GM12864 (cell line): ENCODE measurements at places on chromosomes 5 and 9.

GRCh38 chr5:76497986-76498717 is 95.1 kb downstream of the IQGAP2 start:
- no peak for DNase-seq

DNA sequence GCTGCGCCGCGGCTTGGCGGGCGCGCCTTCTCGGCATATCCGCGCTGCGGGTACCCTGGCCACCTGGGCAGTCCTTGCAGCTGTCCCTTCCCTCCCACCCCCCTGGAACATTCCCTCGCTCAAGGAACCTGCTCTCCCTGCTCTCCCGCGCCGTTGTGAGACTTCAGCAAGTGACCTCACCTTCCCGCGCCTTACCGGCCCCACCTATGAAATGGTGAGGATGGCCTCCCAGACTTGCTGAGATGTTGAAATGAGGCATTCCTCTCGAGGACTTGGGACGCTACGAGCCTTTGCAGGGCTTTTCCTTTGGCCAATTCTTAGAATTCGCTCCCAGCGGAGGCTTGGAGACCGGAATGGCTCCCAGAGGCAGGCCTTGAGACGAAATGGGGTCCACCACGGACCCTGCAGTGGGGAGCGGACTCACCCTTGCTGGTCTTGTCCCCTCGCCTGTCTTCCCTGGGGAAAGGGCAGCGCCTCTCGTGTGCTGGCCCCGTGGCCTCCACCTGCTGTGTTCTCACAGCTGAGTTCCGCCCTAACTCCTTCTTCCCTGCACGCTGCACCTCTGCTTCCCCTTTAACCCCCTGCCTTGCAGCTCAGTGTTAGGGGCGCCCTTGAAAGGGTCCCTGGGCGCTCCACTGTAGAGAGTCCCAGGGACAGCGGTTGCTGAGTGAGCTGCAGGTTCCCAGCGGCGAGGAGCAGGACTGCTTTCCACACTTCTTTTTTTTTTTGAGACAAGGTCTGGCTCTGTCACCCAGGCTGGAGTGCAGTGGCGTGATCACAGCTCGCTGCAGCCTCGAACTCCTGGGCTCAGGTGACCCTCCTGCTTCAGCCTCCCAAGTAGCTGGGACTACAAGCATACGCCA is 907 bp downstream of the HMCN2 start:
- no peak for DNase-seq

DNA sequence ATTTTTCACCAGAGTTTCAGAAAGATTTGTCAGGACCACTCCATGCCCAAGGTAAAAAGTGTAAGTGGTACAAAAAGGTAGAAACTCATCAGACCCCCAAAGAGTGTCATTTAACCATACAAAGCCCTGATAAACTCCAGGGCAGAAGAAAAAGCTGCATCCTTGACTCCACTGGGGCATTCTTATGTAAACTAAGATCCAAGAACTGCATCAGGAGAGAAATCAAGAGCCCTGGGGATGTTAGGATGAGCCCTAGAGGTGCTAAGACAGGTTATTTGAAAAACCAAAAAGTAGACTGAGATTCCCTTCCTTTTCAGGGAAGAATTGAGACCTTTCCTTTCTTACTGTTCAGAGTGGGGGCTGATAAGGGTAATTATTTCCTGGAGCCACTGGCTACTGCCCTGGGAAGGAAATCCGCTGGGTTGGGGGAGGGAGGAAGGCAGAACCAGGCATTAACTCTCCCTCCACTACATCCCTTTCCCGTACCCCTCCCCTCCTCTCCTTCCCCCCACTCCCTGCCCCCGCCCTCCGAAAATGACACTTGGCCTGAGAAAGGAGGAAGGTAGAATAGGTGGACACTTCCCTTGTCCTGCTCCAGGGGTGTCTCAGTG is 54.7 kb downstream of the FXN start:
- no peak for DNase-seq

DNA sequence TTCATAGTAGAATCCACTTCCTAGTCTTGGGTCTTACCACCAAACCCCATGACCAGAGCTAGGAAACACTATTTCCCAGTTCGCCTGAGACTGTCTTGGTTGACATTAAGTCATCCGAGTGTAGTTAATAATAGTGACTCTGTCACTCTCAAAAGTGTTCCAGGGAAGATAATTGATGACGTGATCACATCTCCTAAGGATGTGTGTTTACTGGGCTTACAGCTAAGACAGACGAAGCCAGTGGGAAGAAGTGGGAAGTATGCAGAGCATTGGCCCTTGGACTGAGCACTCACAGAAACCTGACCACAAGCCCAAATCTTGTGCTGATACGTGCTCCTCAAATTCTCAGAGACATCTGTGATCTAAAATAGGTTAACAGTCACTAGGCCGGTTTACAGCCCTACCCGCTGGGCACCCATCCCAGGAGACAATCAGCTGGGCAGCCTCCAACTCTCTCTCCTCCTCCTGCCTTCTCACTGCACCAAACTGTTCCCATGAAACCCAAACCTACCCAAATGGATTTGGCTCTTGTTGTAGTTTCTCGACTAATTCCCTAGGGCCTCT is 316.6 kb downstream of the TLE1 start:
- DNase-seq, result no peak

DNA sequence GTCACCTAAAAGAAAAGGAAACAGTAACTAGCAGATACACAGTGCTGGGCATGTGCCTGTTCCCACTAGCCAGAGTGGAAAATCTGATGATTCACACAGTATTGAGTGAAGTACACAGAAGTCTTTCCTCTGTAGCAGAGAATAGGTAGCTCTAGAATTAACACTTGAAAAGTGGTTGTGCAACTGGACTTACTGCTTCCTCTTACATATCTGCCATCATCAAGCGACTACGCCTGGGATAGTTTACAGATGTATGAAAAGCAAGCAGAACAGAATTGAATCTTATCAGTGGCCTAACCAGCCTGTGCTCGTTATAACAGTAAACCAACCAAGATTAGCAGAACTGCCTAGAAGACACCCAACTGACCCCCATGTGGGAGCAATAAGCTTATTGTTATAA is 130.6 kb downstream of the DTWD2 start:
- DNase-seq, result no peak

DNA sequence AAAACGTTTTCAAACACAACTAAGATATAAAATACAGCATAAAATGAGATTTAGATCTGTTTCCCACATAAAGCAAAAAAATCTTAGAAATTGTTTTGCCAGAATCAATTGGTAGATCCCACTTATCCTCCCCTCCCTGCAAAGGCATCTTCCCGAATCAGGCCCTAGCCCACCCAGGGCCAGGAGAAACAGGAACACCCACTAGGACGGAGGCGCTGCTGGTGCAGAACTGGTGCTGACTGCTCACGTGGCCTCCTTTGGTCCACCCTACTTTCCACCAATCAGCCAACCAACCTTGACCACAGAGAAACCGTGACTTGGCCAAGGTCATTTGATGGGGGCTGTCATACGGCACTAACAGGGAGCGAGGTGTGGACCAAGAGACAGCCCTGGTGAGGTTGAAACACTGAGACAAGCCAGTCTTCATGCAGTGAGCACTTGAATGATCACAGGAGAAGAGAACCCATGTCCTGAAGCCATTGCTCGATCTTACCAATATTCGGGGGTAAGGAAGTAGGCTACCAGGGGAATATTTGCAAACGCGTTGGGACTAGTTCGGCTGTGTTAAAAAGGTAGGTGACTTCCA is 5.2 kb downstream of the SURF2 start:
- no peak for DNase-seq
